Activated T-cell treated with anti-CD3 and anti-CD28 coated beads, Interleukin-2, amount 50 U/mL, for 24 hours (primary cell): ENCODE measurements at places on chromosomes 1 and 21.
A peak's percentile ranks its signal among the peaks of the same experiment; 100 is the strongest.

GRCh38 chr1:183318433-183318832 is 99.7 kb downstream of the NMNAT2 start:
- no peaks in the 10 kb centered on the region for H3K36me3 ChIP-seq
- H3K27ac ChIP-seq = no peak overlapping the region
- peaks cover 18% of the 10 kb centered on the region for H3K27me3 ChIP-seq
- no peak overlapping the region for H3K4me3 ChIP-seq
- no peaks in the 10 kb centered on the region for H3K4me1 ChIP-seq

GRCh38 chr1:54278941-54279422 is 79.0 kb downstream of the MRPL37 start:
- no peaks in the 10 kb centered on the region for H3K27me3 ChIP-seq
- no peak for DNase-seq
- no peak overlapping the region for H3K4me3 ChIP-seq
- peaks cover 21% of the 10 kb centered on the region for H3K36me3 ChIP-seq
- peaks cover 70% of the 10 kb centered on the region for H3K4me1 ChIP-seq
- H3K27ac ChIP-seq = no peak overlapping the region

- no peak overlapping the region for H3K4me3 ChIP-seq
- H3K4me1 ChIP-seq = no peaks in the 10 kb centered on the region
- H3K36me3 ChIP-seq = no peaks in the 10 kb centered on the region
Observed at GRCh38 chr1:184210031-184210430, 158.5 kb downstream of the TSEN15 start.

DNA sequence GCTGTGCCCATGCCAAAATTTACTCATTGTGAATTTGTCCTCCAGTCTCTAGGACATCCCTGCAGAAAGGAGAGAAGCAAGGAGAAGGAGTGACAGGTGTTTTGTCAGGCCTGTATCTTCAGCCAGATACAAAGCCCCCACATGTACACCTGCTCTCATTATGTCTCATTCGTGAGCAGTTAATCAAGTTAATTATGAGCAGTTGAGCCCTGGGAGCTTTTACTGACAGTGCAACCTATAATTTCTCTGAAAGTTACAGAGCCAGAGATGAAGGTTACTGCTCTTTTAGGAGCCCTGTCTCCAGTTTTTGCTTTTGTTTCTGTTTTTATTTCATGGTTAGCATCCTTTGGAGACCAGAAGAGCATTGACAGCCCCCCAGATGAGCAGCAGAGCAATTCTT is 5.0 kb upstream of the ILDR2 start:
- no peaks in the 10 kb centered on the region for H3K36me3 ChIP-seq
- H3K4me3 ChIP-seq = no peak overlapping the region
- H3K27me3 ChIP-seq = peaks cover 12% of the 10 kb centered on the region
- DNase-seq = no peak

DNA sequence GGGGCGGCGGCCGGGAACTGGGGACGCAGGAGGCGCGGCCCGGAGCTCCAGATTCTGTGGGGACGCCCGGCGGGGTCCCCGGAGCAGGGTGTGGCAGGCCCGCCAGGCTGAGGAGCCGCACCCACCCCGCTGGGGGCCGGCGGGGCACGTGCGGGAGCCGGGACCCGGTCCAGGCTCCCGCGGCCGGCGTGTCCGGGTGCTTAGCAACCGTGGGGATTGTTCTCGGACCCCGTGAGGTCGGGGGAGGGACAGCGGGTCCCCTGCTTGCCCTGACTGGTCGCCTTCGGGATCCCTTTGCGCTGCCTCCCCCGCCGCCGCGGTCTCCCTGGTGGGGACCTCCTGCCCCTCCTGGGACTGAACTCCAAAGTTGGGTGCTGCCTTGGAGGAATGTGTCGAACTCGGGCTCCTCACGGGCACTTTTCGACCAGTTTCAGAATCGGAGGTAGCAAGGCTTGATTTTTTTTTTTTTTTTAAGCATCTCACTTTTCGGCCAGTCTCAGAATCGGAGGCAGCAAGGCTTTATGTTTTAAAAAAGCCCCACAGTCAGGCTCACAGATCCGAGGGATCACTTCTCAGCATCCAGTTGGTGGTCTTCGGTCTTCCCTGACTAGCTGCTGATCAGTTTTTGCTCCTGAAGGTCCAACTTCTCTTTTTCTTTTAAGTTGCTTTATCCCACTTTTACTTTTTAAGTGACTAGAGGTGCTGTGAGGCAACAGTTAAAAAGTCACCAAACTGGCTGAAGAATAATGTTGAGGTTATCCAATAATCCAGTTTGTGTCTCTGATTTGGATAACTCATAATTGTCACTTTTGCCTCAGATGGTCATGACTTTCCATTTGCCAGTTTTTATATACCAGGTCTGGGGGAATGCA is 648 bp downstream of the FAM76A start:
- DNase-seq = no peak
- peaks cover 26% of the 10 kb centered on the region for H3K4me1 ChIP-seq
- peaks cover 30% of the 10 kb centered on the region for H3K36me3 ChIP-seq
- peak overlapping the region; percentile 77 for H3K27ac ChIP-seq

GRCh38 chr1:234683861-234684632 is 74.1 kb upstream of the IRF2BP2 start:
- no peaks in the 10 kb centered on the region for H3K27me3 ChIP-seq
- no peaks in the 10 kb centered on the region for H3K4me1 ChIP-seq
- no peaks in the 10 kb centered on the region for H3K36me3 ChIP-seq

- H3K36me3 ChIP-seq = no peaks in the 10 kb centered on the region
- no peak overlapping the region for H3K27ac ChIP-seq
- H3K4me1 ChIP-seq = no peaks in the 10 kb centered on the region
- H3K4me3 ChIP-seq = no peak overlapping the region
- no peak for DNase-seq
- H3K27me3 ChIP-seq = peaks cover 18% of the 10 kb centered on the region
Observed at GRCh38 chr1:30036229-30036547, 687.2 kb downstream of the MATN1 start.

GRCh38 chr1:55127827-55128343 is 87.3 kb downstream of the USP24 start:
- peak overlapping the region; percentile 4 for H3K4me3 ChIP-seq
- H3K27ac ChIP-seq = peak overlapping the region; percentile 92
- H3K4me1 ChIP-seq = peaks cover 57% of the 10 kb centered on the region
- no peak for DNase-seq

DNA sequence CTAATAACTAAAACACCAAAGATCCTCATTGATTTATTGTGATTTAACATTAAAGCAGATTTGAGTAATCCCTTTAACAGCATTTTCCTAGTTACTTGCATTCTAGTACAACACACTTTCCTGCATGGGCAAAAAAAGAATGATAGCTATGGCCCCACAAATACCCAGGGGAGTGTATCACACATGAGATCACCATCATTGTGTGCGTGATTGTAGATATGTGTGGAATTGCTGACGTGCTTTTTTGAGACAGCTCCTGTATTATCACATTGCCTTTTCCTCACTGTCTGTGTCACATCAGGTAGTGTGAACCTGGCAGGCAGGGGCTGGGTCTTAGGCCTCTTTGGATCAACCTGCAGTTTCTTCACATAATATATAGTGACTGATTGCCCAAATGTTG is 48.5 kb upstream of the SAMD13 start:
- no peaks in the 10 kb centered on the region for H3K27me3 ChIP-seq
- no peaks in the 10 kb centered on the region for H3K4me1 ChIP-seq
- H3K4me3 ChIP-seq = no peak overlapping the region
- H3K36me3 ChIP-seq = no peaks in the 10 kb centered on the region
- DNase-seq = no peak
- no peak overlapping the region for H3K27ac ChIP-seq

DNA sequence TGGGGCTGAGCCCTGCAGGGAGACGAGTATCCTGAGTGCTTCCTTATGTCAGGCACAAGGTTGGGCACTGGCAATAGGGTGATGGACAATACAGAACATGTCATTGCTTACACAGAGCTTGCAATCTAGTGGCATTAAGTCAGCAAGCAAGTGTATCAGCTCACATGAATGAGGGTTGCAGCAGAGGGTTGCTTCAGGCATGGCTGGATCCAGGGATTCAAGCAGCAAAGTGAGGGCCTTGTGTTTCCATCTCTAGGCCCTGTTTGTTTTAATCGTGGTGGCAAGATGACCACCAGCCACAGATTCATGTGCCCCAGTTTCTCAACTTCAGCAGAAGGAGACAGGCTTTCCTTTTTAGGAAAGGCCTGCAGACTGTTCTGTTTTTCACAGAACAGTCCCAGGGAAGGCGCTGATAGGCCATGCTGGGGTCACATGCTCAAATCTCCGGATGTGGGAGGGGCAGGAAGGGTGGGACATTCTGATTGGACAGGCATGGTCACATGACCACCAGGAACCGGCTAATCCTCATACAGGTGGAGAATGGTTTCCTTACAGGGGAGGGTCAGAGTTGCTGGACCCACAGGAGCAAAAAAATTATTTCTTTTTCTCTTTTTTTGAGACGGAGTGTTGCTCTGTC is 14.4 kb downstream of the PLOD1 start:
- no peak for DNase-seq
- H3K27me3 ChIP-seq = no peaks in the 10 kb centered on the region
- no peak overlapping the region for H3K4me3 ChIP-seq
- no peaks in the 10 kb centered on the region for H3K4me1 ChIP-seq
- H3K36me3 ChIP-seq = peaks cover 30% of the 10 kb centered on the region

DNA sequence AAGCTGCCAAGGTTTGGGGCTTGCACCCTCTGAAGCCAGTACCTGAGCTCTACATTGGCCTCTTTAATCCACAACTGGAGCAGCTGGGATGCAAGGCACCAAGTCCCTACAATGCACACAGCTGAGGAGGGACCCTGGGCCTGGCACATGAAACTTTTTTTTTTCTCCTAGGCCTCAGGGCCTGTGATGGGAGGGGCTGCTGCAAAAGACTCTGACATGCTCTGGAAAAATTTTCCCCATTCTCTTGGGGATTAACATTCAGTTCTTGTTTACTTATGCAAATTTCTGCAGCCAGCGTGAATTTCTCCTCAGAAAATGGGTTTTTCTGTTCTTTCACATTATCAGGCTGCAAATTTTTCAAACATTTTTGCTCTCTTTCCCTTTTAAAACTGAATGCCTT is 1072.2 kb downstream of the BRINP3 start:
- DNase-seq = no peak
- no peaks in the 10 kb centered on the region for H3K36me3 ChIP-seq
- H3K4me3 ChIP-seq = no peak overlapping the region
- no peaks in the 10 kb centered on the region for H3K27me3 ChIP-seq

DNA sequence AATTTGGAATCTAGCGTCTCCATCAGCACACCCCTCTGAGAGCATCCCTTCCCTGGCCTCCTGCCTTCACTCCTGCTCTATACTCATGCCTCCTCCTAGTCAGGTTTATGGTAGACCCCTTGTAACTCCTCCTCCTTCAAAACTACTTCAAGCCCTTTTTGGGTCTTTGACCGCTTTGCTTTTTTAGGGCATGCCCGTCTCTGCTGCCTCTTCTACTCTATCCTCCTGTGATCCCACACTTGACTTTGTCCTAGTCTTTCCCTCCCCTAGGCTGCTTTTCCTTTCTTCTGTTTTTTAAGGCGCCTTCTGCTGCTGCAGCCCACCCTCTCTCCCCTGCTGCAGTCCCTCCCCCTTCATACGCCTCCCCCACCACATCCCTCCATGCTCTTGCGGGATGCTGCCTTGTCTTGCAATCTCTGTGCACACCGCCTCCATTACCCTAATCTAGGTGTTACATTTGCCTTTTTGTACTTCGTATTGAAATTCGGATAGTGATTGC is 1.5 kb downstream of the SNX27 start:
- H3K4me1 ChIP-seq = peaks cover 53% of the 10 kb centered on the region
- H3K27me3 ChIP-seq = peaks cover under 1% of the 10 kb centered on the region
- H3K4me3 ChIP-seq = peak overlapping the region; percentile 85

DNA sequence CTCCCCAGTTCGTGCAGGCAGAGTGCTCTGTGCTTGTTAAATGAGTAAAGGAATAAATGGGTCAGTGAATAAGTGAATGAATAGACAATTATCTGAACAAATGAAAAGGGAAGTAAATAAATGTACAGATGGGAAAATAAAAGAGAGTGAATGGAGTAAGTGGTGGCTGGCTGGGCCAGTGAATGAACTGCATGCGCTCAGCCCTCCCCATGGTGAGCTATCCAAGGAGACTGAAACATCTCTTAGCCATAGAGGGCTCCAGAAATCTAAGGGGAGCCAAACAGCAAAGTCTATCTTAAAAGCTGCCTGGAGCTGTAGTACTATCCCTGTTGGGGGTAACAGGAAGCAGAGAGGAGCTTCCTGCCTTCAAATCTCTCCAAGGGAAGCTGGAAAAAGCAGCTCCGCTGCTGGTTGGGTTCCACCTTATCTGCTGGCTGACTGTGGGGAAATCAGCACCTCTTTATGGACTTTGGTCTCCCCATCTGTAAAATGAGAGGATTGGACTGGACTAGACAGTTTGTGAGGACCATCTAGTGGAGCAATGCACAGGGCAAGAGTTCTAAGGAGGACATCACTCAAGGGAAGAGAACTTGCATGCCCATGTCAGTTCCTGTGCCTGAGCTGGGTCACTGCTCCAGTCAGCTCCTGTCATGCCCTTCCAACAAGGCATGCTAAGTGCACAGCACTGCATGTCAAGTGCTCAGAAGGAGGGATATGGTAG is 77.9 kb downstream of the TRABD2B start:
- H3K36me3 ChIP-seq = no peaks in the 10 kb centered on the region
- H3K4me1 ChIP-seq = no peaks in the 10 kb centered on the region
- no peak overlapping the region for H3K27ac ChIP-seq

DNA sequence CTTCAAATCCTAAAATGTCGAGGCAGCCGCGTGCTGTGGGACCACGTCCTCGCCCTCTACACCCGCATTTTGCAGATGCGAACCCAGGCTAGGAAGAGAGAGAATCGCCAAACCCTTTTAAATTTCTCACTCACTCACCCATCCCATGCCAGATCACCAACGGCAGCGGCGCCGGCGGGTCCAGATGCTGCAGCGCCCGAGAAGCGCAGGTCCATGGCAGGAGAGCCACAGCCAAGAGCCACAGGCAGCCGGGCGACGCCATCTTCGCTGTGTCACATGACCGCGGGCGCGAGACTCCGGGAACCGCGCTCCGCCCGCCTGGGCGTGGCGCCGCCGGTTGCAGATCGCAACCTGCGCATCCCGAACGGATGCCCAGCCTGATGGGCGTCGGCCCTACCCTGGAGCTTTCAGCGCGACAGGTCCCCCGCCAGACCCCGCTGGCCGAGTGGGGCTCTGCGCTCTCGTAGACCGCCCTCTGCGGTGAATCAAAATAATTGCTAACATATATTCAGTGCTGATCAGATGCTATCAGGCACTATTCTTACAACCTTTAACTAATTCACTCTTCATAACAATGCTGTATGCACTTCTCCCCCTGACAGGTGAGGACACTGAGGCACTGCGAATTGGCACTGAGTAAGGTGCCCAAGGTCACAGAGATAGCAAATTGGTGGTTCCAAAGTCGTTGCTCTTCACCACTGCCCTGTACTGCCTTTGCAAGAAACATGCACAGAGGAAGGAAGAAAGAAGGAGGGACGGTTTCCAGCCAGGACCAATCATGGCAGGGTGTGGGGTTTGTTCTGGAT is at the start of gene PPT1:
PPT1 (minus strand) TSS at position 276 of the 806 bp plus-strand sequence; CDS start at position 262, 14 bp downstream.
- peaks cover 44% of the 10 kb centered on the region for H3K4me1 ChIP-seq
- peak within 1 kb of the TSS; percentile 94 for H3K4me3 ChIP-seq
- H3K27ac ChIP-seq = peak within 1 kb of the TSS; percentile 91

DNA sequence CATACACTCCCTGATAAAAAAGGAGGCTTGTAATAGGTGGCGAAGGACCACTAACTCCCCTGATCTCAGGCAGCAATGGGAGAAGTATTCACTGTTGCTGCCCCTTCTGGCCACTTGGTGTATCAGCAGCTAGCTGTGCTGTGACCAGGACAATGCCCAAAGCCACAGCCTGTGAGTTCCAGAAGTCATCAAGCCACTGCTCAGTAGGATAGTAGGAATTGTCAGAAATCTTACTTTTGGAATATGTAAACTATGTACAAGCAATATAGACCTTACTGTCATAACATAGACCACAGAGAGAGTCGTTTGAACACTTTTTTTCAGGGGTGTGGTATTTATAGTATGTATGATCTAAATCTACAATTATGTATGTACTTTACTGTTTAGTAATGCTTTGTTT is 248.3 kb upstream of the CAMK1G start:
- no peaks in the 10 kb centered on the region for H3K4me1 ChIP-seq
- H3K4me3 ChIP-seq = no peak overlapping the region
- DNase-seq = no peak
